B cell (primary cell): ENCODE measurements at places on chromosomes 12 and 14. TPM values are rescaled to one million over a fixed set of nuclear protein-coding genes. Genes with fewer than 3 reads are reported as not detected.

MANSC4 gene
- total RNA-seq, result not detected in 2 replicates

- DNase-seq, result no peak
These were observed 56.6 kb upstream of the ATXN7L3B start for GRCh38 chr12:74481078-74481477.

LRP1-AS gene
- not detected in 2 replicates for total RNA-seq

- DNase-seq, result no peak
These were observed 20.3 kb upstream of the C14orf180 start for GRCh38 chr14:104559028-104559803.

CDK2 gene
- total RNA-seq, result 32.7 and 32.8 TPM in 2 replicates

RPGRIP1 gene
- total RNA-seq, result 0.86 and 0.87 TPM in 2 replicates

DNA sequence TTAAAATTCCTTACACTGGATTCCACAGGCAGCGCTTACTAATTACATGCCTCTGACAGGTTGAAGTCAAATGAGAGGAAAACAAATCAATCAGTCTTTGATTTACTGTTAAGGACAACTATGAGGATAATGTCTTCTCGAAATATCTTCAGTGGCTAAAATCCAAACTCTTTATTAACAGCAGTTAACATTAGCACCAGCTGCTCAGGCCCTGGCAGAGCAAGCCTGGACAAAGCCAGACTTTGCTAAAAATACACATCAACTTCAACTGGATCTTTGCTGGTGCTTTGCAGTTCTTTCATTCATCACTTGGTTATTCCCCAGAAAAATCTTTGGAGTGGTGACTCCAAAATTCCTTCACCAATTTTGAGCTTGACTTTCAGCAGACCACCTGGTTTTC is 98.7 kb downstream of the HECTD4 start:
- DNase-seq, result no peak

DNA sequence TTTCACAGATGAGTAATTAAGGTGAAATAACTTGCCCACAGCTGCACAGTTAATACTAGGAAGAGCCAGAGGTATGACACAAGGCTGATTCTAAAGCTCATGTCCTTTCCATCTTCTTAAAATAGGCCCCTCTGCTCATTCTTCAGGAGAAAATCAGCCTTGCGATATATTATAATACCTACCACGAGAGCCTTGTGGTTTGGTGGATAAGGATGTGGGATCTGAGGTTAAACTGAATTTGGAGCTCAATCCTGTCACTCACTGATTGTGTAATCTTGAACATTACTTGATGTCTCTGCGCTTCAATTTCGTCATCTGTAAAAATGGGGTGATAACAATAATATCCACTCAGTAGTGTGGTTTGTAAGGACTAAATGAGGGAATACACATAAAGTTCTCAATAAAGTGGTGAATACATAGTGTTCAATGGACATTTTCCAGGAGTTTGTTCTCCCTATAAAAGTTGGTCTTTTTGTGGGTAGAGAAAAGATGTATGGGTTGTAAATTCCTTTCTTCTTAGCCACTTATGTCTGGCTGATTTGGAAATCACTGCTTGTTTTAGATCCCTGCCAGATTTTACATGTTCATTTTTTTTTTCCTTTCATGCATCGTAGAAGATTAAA is 25.1 kb upstream of the ATP2B1 start:
- DNase-seq, result no peak

NRXN3 gene
- total RNA-seq, result not detected in 2 replicates

GRCh38 chr14:57199921-57200320 is 68.8 kb downstream of the EXOC5 start:
- DNase-seq, result no peak

DNA sequence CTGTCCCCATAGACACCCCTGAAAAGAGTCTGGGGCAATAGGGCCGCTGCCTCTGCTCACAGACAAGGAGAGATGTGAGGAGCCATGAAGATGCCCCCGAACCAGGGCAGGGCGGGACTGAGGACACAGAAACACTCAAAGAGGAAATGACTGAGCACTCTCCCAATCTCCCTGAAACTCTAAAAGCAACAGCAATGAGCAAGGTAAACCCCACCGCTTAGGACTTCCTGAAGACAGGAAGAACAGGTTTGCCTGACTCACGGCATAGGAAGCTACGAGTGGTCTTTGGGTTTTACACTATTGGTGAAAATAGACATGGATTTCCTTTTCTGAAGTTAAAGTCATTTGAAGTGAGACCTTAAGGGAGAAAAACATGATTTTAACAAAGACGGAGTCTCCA is 32.5 kb downstream of the STX2 start:
- no peak for DNase-seq

- DNase-seq, result no peak
These were observed 4.0 kb downstream of the CHD4 start for GRCh38 chr12:6603095-6603567.

NANOG gene
- total RNA-seq, result not detected in 2 replicates

GRCh38 chr14:30034152-30034551 is 106.5 kb upstream of the PRKD1 start:
- DNase-seq, result no peak

DNA sequence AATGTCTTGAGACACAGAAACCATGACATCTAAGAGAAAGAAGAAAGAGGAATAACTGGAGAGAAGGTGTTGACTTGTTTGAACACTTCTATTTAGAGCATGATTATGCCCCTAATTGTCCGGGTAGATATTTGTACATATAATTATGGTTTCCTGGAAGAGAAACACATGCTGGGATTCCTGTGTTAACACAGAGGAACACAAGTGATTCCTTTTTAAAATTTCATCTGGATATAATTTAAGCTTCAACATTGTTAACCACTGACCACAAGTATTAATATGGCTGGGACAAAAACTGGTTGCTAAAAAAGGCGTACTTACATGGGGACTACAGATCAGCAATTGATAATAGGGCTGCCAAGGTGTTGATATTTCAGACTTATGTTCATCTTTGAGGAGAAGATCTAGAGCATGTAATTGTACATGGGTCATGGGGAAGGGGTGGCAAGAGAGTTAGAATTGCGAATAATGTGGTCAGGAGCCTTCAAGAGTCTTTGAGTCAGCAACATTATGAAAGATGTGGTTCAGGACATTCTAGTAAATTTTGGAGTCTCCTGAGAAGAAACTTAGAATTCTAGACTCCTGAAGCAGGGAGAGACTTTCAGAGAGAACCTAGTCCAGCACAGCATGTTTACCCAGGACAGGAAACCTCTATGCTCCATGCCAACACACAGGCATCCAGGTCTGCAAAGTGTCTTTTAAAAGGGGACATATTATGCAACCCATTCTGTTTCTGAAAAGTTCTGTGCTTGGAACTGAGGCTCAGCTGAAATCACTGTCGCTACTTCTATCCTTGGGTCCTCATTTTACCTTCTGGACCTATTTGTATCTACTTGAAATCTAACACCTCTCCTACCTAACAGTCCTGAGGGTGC is 56.5 kb downstream of the SLC38A1 start:
- DNase-seq, result no peak

GSC gene
- total RNA-seq, result not detected in 2 replicates

GRCh38 chr14:92382677-92383076 is 59.7 kb downstream of the SLC24A4 start:
- DNase-seq, result no peak

DNA sequence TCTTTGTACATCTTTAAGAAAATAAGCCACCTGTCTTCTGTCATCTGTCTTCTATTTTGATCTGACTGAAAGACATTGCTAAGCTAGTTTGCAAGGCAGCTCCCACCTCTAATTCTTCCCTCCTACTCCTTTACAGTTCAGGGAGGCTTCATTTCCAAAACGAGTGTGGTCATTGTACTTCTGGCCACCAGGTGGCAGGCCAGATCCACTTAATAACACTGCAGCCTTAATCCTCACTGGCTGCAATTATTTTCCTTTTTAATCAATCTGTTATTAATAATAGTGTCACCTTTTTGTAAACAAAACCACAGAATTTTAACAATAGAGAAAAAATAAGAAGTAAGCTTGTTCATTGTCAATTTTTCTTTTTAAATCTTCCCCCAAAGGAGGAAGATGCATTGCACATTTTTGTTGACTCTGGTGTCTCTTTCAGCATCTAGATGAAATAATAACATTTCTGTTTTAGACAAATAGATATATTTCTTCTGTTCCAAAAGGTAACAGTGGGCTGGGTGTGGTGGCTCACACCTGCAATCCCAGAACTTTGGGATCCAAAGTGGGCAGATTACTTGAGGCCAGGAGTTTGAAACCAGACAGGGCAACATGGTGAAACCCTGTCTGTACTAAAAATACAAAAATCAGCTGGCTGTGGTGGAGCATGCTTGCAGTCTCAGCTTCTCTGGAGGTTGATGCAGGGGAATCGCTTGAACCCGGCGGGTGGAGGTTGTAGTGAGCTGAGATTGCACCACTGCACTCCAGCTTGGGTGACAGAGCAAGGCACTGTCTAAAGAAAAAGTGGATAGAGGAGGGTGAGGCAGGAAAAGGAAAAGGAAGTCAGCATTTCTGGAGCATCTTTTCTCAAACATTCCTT is 23.3 kb downstream of the GABARAPL1 start:
- peak; percentile 67 for DNase-seq

GCN1 gene
- 127 and 160 TPM in 2 replicates for total RNA-seq

DNA sequence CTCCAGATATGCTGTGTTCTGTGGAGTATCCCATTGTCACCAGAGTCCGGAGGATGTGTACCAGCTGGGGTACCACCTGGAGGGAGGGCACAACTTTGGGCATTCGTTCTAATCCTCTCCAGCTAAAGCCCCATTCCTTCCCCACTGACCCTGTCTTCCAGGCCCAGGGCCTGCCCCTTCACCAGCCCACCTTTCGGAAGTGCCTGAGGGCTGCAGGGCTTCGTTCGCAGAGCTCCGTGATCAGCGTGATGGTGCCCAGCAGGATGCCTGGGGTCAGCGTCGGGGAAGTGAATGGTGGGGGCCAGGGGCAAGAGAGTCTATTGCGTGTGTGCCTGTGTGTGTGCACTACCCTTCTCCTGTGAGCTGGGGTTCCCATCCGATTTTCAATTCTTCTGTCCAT is 2.0 kb downstream of the AP1G2 start:
- DNase-seq, result no peak

DNA sequence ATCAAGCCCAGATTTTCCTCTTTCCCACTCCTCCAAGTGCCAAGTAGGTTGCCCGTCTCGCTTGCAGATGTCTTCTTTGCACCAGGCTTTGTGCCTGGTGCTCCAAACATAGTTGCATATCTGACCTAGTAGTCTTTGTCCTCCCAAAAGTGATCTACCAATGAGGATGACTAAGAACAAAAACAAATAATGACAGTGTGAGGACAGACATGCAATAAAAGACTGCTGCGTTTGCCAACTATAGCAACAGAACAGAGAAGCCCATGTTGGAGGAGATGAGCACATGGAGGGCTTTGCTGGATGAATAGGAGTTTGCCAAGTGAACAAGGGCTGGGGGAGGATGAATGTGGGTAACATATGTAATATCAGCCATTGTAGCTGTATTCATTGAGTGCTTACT is 15.6 kb downstream of the DTX1 start:
- DNase-seq, result no peak

GPR137C gene
- total RNA-seq, result 0.67 and 0.95 TPM in 2 replicates

DDX54 gene
- 90.1 and 101 TPM in 2 replicates for total RNA-seq

DNA sequence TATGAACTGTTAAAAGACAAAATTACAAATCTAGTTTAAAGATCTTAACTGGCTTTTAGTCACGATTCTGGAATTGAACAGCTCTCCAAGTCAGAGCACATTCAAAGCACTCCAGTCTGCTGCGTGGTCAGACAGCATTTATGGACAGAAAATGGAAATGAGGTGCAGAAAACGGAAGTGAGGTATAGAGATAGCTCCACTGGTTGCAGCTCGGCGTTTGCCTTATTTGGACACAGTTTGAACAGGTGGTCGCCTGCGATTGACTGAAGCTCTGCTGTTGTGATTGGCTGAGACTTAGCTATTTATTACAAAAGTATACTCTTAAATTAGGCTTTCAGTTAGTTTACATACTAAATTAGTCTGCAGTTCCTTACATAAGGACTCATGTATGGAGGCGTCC is 28.3 kb downstream of the TRIM9 start:
- no peak for DNase-seq

- no peak for DNase-seq
These were observed 465.2 kb downstream of the LRIG3 start for GRCh38 chr12:58455136-58455535.

TDRD9 gene
- total RNA-seq, result 2.4 and 3.4 TPM in 2 replicates

DNA sequence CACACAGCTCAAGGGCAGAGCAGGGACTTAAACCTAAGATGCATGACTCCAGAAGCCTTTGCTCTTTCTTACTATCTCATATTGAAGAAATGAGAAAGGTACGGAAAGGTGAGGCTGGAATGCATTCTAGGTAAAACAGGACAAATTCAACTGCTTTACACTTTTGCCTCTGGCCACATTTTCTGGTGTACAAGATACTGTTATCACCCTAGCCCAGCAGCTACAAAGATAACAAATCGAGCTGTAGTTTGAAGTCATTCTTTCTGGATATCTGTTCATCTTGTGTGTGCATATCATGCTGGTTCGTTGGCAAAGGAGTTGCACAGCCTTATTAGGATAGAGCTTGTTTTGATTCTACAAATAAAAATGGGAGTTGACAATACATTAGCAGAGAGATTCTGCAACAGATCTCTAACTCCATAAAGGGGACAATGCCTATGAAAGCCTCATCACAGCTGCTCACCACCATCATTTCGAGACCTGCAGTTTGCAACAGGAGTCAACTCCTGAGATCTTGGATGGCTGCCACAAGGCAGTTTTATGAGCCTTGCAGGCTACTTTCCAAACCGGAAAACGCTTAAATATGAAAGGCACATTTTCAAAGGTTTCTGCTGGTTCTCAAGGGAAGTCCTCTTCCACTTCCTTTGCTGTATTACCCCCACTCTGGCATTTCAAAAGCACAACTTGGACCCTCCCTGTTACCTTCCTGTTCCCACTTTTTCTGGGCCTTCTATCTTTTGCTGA is 64.9 kb downstream of the STXBP6 start:
- DNase-seq, result no peak

DNA sequence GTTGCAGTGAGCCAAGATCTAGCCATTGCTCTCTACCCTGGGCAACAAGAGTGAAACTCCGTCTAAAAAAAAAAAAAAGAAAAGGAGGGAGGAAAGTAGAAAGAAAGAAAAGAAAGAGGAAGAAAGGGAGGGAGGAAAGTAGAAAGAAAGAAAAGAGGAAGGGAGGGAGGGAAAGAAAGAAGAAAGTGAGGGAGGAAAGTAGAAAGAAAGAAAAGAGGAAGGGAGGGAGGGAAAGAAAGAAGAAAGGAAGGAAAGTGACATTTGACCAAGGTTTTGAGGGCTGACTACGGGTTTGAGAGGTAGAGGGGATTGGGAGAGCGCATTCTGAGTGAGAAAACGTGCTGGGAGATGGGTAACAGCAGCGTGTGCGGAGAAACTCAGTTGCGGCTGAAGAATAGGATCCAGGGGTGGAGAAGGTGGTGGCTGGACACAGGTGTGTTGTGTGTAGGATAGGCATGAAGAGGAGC is 521 bp upstream of the PAPLN start:
- no peak for DNase-seq

- DNase-seq, result no peak
These were observed 43.7 kb downstream of the TESPA1 start for GRCh38 chr12:54940727-54941315.

GLIPR1 gene
- total RNA-seq, result 117 and 119 TPM in 2 replicates

AQP5 gene
- not detected in 2 replicates for total RNA-seq
